ENCODE measurements at places on chromosomes 1 and 21.

- DNase-seq: no peak
Measured at GRCh38 chr21:40635391-40635790, 211.6 kb downstream of the DSCAM start.

GRCh38 chr1:114229368-114229767, 75.7 kb upstream of the SYT6 start:
- peak; percentile 52 for DNase-seq

DNA sequence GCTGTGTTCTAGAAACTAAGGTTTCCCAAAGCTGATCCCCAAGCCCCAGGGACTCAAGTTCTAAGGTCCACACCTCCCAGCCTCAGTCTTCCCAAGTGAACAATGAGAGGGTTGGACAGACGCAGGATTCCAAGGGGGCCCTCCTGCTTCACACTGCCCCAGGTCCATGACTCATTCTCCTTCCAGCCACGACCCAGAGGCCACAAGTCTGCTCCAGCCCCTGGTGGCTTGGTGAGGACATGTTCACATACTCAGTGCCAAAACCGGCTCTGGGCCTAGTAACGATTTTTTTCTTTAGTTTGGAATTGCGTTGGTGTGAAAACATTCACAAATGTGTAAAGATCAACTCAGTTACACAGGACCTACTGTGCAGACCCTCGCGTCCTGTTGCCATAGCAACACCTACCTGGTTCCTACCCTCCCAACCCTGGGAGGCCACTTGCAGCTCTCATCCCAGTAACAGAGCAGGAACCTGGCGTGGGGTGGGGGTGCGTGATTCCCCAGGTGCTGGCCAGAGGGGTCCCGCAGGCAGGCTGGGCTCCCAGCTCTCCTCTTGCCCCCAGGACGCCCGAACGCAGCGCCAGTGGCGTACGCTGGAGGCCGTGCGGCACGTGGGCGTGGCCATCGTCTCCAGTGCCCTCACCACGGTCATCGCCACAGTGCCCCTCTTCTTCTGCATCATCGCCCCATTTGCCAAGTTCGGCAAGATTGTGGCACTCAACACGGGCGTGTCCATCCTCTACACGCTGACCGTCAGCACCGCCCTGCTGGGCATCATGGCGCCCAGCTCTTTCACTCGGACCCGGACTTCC, 57.0 kb downstream of the DISP3 start:
- DNase-seq: no peak

- DNase-seq: no peak
Measured at GRCh38 chr21:8998946-8999681, 1522.3 kb upstream of the TPTE start.

- no peak for DNase-seq
Measured at GRCh38 chr1:220761688-220762427, 13.7 kb downstream of the MTARC2 start.

- no peak for DNase-seq
Measured at GRCh38 chr1:160634543-160635491, 12.0 kb downstream of the SLAMF1 start.
